Stimulated activated CD4-positive, alpha-beta T cell treated with anti-CD3 and anti-CD28 coated beads, Interleukin-1b, Interleukin-23, amount 100 ng/mL, for 1 hour (primary cell): ENCODE measurements at places on chromosomes 1 and 21.

DNA sequence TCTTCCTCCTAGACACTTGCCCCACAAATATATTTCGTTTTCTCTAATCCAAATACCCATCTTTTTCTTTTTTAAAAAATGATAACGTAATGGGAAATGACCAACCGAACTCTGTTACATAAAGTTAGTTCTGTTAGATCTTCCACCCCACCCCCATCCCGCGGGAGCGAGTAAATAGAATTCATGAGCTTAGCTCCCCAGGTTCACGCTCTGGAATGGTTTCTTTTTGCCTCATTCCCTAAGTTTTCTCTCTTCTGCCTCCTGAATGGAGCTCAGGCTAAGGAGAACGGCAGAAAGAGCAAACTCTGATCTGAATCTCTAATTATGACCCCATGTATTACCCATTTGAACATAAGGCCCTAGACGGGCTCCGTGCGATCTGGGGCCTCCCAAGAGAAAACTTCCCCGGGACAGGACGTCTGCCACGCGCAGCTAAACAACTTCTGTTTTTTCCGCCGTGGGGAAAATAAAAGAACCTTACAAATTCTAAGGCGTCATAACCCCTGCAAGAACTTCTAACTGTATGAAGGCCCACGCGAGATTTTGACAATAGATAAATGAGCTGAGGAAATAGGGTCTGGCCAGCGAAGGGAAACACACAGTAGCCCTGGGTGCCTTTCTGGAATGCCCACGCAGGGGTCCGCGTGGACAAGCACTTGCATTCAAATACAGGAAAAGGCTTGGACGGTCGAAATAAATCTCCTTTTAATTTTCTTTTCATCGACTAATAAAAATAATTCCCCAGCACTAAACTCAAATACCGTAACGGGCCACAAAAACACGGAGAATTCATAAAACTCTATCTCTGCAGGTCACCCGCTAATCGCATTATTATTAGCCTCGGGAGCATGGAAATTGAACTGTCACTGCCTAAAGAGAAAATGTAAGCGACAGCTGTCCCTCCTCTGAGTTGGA, 2.2 kb downstream of the TBX15 start:
- no peak for DNase-seq

DNA sequence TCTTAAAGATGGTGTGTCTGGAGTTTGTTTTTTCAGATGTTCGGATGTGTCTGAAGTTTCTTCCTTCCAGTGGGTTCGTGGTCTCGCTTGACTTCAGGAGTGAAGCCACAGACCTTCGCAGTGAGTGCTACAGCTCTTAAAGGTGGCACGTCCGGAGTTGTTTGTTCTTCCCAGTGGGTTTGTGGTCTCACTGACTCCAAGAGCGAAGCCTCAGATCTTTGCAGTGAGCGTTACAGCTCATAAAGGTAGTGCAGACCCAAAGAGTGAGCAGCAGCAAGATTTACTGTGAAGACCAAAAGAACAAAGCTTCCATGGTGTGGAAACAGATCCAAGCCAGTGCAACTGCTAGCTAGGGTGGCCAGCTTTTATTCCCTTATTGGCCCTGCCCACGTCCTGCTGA, 1430.4 kb upstream of the B3GALT2 start:
- DNase-seq: no peak

GRCh38 chr1:22537441-22538139, 25.7 kb upstream of the EPHA8 start:
- no peak for DNase-seq

DNA sequence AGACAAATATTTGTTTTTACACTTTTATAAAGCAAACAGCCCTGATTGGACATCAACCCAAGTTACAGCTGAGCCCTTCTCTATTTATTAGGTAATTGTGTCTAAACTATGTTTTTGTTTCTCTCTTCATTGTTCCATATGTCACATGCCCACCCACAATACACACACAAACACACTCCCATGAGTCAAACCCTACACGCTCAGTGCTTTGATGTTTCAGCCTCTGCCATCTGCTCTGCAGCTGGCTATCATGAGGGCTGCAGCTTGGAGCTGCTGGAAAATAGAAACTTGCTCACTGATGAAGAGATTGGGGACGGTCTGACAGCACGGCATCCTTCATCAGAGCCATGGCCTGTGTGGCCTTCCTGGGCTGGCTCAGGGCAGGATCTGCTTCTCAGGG, 41.7 kb downstream of the PSMG1 start:
- no peak for DNase-seq

- DNase-seq: no peak
Measured at GRCh38 chr1:240804475-240804874, 192.5 kb upstream of the GREM2 start.

- DNase-seq: no peak
Measured at GRCh38 chr1:59081795-59082194, 215.1 kb upstream of the FGGY start.

DNA sequence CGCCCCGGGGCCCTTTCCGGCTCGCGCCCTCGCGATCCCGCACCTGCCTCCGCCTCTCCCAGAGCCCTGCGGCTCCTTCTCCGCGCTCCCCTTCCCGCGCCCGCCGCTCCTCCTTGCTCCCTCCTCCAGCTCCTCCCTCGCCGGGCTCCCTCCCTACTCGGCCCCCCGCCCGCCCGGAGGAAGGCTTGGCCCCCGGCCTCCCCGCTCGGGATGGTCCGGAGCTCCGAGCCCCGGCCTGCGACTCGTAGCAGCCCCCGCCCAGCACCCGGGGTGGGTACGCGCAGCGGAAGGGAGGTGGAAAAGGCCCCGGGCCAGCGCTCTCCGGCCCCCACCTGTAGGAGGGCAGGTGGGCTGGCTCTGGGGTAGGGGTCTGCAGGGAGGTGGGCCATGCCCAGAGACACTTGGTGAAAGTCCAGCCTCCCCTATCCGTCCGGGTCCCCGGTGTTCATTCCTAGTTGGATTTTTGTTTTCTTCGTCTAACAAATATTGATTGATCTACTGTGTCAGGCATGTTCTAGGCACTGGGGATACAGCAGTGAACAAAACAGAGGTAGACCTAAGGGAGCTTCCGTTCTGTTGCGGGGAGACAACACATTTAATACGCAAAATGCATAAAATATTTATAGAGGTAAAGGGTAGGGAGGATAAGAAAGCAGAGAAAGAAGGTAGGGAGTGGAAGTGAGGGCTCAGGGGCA, at the start of gene HTR1D:
Gene HTR1D (minus strand): TSS at position 82 of the 695 bp plus-strand sequence. CDS start 23,283 bp downstream, outside the sequence.
- DNase-seq: no peak

DNA sequence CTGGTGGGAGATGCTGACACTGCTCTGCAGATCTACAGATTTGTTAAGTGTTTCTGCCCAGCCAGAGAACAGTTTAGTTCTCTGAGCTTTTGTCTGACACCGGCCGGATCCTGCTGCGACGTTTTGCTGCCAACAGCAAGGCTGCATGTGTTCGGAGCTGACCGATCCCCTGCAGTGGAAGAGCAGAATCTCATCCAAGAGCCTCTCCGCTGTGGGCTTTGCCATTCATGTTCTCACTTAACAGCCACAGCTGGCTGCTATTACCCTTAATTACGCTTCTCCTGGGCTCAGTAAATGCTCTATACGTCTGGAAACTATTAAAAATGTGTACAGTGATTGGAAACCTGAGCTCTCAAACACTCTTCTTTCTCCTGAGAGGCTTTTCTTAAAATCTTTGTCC, 105.3 kb downstream of the BCAR3 start:
- no peak for DNase-seq

- DNase-seq: no peak
Measured at GRCh38 chr1:212782422-212783154, 9.0 kb downstream of the NSL1 start.

GRCh38 chr21:31873275-31873695, 465 bp downstream of the HUNK start:
- DNase-seq: no peak
